ENCODE measurements at places on chromosomes 6 and 20.

DNA sequence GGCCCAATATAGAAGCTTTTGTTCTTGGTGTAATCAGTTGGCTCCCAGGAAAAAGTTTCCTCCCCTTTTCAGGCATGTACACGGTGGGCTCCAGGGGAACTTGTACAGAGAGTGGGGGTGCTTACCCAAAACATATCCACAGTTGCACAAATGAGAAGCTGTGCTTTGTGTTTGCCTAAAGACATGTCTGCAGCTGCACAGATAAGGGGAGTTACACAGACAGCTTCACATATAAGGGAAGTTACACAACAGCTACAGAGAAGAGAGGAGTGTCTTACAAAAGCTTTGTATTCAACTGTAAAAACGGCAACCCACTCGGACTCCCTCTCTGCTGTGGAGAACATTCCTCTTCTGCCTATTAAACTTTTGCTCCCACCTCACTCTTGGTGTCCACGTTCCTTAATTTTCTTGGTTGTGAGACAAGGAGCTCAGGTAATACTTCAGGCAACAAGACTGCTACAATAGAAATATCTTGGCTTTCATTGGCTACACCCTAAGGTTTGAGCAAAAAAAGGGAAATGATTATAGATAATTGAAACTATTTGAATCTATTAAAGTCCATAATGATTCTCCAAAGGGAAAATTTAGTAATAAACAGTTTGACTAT lies 7.4 kb upstream of the PNRC1 start:
- DNase-seq = no peak

DNA sequence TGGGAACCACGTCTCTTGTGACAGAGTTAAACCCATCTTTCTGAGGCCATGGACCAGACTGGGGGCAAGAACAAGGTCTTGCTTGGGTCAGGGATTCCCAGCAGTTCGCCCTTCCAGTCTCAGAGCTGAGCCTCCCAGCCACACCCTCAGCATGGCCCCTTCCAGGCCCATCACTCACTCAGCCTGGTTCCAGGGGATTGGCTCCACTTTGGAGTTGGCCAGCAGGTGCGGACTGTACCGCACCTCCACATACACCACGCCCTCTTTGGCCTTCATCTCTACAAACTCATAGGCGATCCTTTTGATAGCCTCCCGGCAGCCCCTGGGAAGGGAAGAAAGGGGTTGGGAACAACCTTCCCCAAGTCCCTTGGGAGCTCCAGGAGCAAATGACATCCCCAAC lies 25.2 kb downstream of the ADA start:
- DNase-seq = no peak

DNA sequence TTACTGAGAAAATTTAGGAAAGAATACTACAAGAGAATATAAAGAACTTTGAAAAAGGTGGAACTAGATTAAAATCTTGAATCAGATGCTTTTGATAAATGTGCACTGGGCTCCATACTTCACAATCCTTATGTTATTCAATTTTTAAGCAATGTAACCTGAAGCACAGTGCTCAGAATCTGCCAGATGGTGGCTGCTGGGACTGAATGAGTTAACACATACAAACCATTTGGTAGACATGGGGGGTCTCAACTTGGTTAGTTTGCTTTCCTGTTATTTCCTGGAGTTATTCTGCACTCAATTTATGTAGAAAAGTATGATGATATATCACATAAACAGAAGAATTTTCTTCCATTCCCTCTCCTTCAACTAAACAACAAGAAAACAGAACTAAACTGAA lies 326.5 kb downstream of the RNGTT start:
- no peak for DNase-seq

- no peak for DNase-seq
Measured at GRCh38 chr6:165782134-165782533, 119.1 kb upstream of the PDE10A start.

DNA sequence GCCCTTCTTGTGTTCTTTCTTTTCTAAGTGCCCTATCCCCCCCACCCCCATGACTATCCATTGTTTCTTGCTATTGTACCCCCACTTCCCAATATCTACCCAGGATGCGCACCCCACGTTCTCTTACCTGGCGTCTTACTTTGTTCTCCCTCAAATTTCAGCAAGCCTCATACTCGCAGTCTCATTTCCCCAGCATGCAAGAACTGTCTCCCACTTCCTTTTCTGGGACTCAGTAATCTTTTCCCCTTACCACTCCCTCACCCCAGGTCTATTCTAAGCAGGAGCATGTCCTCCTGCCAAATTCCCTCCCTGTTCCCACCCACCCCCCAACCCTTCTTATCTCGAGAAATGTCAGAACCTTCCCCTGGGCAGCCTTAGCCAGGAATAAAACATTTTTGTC lies 1.7 kb upstream of the EHMT2 start:
- DNase-seq = no peak

- DNase-seq = no peak
Measured at GRCh38 chr6:4394786-4395185, 259.4 kb upstream of the ECI2 start.

- DNase-seq = no peak
Measured at GRCh38 chr20:56779452-56780143, 150.5 kb downstream of the TFAP2C start.

DNA sequence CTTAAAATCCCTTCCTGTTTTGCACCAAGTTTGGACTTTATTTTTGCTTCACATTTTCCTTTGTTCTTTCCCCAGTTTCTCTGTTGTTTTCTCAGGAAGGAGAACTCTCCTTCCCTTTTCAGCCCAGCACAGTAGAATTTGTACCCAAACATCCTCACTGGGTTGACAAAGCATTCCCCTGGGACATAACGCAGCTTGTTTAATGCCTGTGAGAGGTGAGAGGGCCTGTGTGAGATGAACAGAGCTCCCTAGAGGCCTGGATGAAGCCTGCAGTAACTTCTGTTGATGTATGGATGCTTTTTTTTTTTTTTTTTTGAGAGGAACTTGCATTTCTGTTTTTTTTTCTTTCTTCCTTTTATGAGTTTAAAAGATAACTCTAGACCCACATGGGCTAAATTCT lies 104.9 kb upstream of the SLC22A23 start:
- no peak for DNase-seq

GRCh38 chr20:709423-709822 lies 33.8 kb upstream of the SCRT2 start:
- no peak for DNase-seq

DNA sequence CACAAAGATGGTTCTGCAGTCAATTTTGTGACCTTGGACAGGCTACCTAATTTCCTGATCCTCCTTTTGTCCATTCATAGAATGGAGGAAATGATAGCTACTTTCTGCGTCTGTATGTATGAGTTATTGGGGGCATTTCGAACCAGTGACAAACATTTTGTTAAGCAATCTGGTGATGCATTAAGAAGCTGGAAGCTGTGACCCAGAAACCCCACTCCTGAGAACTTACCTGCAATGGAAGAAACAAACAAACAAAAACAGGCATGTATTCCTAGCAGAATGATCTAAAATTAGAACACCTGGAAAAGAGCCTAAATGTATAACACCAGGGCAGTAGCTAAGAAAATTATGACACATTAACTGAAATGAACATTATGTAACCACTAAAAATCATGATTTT lies 33.4 kb upstream of the PRND start:
- DNase-seq = no peak

GRCh38 chr6:133773776-133774175 lies 115.1 kb upstream of the TCF21 start:
- no peak for DNase-seq

DNA sequence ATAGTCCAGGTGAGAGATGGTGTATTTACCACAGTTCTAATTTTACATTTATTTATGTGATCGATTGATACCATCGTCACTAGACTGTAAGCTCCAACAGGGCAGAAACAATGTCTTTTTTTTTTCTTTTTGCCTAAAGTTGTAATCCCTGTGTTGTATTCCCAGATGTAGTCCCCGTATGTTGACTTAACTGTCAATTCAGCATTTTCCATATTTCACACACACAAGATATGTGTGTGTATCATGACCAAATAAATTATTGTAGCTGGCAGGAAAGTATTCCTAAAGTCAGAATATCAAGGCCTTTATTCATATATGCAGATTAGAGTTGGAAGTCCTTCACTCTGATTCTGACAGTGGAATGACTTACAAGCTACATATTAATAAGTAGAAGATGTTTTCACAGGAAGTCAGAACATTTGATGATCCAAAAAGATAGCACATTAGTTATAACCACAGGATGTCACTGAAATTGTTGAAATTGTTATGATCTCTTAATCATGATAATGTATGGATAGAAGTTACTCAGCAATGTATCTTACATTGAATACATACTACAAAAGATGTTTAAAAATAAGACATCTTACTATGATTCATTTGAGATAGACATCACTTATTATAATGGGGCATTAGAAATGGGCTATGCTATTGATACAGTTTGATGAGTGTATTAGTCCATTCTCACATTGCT lies 10.6 kb downstream of the RNF182 start:
- DNase-seq = no peak

DNA sequence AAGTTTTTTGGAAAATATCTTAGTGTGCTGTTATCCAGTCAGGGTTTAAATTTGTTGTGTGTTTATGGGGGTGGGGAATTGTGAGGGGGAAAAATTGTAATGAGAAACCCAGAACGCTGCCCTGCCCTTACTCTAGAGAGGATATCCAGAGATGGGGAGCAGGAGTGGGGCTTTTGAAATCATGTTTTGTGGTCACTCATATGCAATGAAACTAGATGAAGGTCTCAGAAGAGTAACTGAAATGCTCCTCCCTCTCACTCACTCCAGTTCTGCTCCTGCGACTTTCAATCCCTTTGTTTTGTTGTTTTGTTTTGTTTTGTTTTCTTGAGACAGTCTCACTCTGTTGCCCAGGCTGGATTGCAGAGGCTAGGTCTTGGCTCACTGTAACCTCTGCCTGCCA lies 100.0 kb downstream of the CRYBG1 start:
- DNase-seq = no peak

DNA sequence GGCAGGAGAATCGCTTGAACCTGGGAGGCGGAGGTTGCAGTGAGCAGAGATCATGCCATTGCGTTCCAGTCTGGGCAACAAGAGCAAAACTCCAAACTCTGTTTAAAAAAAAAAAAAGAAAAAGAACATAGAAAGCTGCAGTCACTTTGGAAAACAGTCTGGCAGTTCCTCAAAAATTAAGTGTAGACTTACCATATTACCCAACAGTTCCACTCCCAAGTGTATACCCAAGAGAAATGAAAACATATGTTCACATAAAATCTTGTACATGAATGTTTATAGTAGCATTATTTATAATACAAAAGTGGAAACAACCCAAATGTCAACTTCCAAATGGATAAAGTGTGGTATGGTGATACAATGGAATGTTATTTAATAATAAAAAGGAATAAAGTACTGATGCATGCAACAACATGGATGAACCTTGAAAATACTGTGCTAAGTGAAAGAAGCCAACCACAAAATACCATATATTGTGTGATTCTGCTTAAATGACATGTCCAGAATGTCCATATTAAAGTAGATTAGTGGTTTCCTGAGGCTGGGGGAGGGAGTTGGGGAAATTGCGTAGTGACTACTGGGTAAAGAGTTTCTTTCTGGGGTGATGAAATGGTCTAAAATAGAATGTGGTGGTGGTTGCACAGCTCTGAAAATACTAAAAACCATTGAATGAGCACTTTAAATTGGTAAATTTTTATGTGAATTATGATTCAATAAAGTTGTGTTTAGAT lies 62.9 kb downstream of the SUN5 start:
- no peak for DNase-seq

DNA sequence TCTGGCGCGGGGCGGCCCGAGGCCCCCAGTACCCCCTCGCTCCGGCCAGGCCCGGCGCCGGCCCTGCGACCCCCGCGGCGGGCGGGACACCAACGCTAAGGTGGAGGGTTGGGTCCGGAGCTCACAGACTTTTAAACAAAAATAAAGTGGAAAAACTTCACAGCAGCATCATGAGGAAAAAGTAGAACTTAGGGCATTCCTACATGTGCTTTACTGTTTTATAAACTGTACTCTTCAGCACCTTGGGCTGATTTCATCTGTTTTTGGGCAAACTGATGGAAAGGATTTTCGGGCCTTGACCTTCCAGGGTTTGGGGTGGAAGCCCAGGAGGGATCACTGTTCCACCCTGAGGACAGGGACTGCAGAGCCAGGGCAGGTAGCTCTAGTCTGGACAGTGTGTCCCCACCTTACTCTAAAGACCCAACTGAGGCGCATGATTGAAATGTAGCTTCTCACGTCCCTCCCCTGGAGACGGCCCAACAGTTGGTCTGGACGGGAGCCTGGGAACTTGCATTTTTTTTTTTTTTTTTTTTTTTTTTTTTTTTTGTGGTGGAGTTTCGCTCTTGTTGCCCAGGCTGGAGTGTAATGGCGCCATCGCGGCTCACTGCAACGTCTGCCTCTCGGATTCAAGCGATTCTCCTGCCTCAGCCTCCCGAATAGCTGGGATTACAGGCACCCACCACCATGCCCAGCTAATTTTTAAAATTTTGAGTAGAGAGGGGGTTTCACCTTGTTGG lies 740 bp downstream of the NELFCD start:
- no peak for DNase-seq

DNA sequence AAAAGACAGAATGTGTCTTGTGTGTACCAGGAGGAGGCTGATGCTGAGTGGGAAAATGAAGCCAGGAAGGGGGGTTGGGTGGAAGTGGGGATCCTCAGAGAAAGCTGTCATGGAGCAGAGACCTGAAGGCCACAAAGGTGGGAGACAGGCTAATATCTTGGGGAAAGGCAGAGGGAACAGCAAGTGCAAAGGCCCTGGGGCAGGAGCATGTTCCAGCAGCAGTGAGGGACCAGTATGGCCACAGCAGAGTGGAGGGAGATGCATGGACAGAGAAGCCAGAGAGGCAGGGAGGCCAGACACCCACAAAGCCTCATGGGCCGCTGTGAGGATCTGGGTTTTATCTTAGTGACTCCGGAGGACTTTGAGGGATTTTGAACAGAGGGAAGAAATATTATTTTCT lies 254.2 kb upstream of the SULF2 start:
- no peak for DNase-seq

DNA sequence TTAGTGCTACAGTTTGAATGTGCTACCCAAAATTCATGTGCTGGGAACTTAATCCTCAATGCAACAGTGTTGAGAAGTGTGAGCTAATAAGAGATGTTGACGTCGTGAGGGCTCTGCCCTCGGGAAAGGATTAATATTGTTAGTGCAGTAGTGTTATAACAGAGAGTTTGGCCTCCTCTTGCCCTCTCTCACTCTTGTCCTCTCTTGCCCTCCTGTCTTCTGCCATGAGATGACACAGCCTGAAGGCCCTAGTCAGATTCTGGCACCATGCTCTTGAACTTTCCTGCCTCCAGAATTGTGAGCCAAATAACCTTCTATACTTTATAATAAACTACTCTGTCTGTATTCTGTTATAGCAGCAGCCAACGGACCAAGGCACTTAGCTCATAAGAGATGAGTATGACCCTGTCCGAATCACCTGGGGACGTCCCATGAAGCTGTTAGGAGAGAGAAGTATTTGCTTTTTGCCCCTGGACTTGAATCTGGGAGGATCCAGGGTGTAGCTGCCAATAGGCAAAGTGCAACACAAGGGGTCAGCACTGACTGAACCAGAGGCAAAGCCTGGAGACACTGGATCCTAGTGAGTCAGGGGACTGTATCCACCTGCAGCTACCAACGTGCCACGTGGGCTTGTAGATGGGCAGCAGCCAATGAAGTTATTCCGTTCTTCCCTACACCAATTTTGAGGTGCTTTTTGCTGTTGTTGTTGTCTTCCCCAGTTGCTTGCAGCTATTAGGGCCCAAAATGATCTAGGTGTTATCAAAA lies 233.7 kb downstream of the THBS2 start:
- no peak for DNase-seq
